Fibroblast of mammary gland (primary cell): ENCODE measurements at places on chromosomes 1 and 21.
A peak's percentile ranks its signal among the peaks of the same experiment; 100 is the strongest.

- no peak for DNase-seq
These were observed 1.2 kb upstream of the WARS2 start for GRCh38 chr1:119141660-119142059.

GRCh38 chr1:56617141-56617540 lies 28.0 kb upstream of the PRKAA2 start:
- DNase-seq: peak; percentile 22

GRCh38 chr1:32334274-32334861 lies 1.7 kb downstream of the MARCKSL1 start:
- no peak for DNase-seq

DNA sequence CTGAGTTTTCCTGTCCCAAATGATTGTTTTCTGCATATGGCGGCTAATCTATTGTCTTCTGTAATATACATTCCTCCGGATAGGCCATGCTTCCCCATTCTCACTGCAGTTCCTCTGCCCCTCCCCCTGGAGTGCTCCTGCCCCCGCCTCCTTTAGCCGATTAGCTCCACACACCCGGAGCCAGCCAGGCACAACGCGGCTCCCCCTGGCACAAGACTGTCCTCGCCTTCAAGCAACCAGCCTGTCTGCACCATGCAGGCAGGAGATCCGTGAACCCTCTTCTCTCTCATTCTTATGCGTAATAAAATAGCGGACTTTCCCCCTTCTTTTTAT lies 18.0 kb downstream of the SERTAD4 start:
- no peak for DNase-seq

- no peak for DNase-seq
These were observed 35.9 kb downstream of the KCNA2 start for GRCh38 chr1:110570307-110570706.

GRCh38 chr21:34094949-34095348 lies 21.6 kb downstream of the MRPS6 start:
- no peak for DNase-seq

DNA sequence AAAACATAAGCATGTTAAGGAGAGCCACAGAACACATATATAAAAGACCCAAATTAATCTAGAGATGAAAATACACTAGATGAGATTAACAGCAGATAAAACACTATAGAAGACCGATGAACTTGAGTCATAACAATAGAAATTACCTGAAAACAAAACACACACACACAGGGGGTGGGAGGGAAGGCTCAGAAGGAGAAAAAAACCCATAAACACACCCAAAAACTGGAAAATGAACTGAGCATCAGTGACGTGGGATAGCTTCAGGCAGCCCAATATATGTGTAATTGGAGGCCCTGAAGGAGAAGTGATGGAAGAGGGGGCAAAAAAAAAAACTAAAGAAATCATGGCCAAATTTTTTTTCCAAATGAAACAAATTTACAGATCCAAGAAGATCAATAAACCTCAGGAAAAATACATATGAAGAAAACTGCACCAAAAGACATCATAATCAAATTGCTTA lies 11.4 kb downstream of the ALDH9A1 start:
- DNase-seq: no peak
